T47D (cell line): ENCODE measurements at places on chromosomes 3 and 15.
A peak's percentile ranks its signal among the peaks of the same experiment; 100 is the strongest.

DNA sequence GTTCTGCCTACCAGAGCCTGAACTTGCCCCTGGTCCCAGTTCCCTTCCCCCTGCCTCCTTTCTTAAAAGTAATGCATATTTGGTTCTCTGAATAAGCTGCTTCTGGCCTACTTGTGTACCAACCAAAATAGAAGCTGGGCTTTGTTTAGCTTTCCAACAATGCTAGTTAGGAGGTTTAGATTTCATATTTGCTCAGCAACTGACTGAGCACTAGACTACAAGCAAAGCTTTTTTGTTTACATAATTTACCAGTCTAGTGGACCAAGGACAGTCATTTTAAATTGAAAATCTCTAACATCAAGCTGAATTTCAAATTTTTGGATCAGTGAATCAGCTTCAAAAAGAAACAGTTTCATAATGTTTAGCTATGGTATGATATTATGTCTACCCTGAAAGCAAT is 331.2 kb downstream of the ULK4 start:
- DNase-seq, result no peak

DNA sequence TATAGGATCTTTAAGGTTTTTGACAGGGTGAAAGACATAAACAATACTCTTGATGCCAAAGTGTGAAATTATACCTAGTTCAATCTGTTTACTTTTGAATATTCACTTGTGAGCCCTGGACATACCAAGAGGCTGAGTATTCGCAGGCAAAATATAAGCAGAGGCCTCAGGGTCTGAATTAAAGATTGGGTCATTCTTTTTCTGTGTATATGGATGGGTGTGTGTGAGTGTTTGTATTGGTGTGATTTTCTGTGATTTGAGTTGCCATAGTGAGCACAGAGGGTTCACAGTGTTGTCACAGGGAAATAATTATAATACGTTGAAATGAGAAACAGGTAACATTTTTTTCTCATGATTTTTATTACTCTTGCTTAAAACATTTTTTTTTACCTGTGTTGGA is 770.7 kb upstream of the ALCAM start:
- no peak for DNase-seq

DNA sequence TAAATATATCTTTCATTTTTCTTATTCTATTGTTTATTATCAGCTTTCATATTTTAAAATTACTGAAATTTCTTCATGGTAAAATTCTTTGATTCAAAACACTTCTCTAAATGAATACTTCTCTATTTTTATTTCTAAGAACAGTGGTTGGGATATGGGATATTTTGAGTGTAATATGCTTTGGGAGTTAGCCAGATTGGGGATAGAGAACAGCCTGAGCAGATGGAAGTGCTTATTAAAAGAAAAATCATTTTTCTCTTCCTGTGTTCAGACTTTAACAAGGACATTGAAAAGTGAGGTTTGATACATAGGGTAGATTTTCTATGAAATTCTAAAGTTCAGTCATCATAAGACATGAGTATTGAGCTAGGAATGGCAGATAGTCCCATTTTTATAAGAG is 84.8 kb downstream of the COL6A5 start:
- no peak for DNase-seq

DNA sequence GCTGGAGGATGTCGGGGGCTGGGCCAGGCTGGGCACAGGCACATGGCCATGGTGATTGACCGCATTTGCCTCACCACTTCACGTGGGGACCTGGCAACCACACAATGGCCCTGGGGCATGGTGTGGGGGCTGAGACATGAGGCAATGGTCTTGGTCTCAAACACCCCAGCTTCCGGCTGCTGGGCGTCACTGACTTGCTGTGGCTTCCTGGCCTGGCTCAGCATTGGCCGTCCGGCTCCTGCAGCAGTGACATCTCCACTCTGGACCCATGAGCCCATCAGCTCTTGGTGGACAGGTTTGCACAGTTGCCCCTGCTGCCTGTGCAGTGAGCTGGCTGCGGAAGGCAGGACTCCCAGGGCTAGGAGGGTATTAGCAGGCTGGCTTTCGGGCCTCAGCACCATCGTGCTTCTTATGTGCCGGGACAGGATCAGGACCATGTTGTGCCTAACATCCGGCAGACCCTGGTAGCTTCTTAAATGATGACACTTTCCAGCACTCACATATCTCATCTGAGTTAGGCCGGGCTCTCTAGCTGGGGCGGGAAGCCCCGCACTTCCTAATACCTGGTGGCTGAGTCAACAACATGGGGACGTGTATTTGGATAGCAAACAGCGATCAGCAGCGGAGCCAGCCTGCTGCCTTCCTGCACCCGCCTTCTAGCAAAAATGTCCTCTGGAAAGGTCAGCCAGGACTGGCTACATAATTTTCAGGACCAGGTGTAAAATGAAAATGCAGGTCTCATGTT is 34.1 kb downstream of the ZNF710 start:
- DNase-seq, result peak; percentile 69

- DNase-seq, result peak; percentile 24
These were observed 169.2 kb downstream of the ROBO1 start for GRCh38 chr3:79598594-79598993.

DNA sequence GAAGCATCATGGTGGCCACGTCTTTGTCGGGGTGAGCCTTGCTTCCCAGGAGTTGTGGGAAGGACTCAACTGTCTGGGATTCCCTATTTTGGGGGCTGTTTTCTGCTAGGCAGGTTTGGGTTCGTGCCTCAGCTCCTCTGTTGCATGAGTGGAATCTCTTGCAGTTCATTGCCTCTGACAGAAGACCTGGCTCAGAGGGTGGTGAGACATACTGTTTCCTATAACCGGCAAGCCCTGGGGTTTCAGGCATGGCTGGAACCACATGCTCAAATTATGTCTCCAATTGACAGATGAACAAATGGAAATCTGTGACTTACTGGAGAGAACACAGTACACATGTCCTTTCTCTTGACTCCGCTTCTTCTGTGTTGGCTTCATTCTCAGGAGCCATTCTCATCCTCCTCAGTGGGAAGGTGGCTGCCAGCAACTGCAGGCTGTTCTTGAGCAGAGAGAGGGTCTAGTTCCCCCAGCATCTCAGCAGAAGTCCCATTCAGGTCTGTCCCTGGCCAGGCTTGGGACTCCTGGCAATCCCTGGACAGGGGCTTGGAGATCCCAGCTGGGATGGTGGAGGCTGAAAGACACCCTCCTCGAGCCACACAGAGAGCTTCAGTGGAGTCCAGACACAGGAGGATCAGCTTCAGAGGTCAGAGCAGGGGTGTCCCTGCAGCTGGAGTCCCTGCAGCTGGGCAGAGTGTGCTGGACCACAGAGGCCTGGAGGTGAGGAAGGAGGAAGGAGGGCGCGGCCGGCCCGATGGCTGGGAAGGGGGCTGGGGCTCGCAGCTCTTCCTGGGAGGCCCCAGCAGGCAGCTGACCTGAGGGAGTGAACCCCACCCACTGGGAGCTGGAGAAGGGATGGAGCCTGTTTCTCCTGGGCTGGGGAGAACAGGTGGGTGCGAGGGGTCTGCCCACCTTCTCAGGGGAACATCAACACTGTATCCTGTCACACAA is 97.6 kb downstream of the LSM3 start:
- DNase-seq, result no peak

GRCh38 chr15:100101426-100102089 is 240.2 kb downstream of the ADAMTS17 start:
- DNase-seq, result no peak

DNA sequence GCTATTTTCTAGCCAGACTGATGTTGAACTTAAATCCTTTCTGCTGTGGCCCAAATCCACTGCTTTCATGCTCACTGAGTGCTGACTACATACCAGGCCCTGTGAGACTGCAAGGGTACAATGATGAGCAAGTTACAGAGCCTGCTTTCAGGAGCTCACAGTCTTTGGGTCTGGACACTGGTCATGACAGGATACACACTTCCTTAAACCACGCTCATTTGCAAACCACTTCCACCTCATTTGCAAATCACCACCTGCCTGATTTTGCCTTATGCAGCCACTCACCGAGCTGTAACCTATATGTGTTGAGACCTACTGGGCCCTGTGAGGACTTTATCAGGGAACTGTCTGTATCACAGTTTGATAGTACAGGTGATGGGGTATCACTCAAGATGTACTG is 50.2 kb upstream of the LRRC58 start:
- no peak for DNase-seq

DNA sequence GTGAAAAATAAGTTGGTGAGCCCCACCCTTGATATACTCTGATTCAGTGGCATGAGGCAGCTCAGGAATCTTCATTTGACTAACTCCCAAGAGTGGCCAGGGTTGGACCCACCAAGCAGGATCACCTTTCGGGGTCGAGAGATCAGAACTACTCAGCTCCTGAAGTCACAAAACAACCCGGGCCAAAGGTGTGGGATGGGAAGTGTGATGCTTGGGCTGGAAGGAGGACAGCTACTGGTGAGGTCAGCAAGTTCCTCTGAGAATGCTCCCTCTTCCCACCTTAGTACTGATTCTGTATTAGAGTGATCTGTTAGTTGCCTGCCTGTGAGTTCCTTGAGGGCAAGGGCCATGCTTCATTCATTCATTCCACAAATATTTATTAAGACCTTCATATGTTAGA is 15.1 kb downstream of the ESYT3 start:
- DNase-seq, result no peak

DNA sequence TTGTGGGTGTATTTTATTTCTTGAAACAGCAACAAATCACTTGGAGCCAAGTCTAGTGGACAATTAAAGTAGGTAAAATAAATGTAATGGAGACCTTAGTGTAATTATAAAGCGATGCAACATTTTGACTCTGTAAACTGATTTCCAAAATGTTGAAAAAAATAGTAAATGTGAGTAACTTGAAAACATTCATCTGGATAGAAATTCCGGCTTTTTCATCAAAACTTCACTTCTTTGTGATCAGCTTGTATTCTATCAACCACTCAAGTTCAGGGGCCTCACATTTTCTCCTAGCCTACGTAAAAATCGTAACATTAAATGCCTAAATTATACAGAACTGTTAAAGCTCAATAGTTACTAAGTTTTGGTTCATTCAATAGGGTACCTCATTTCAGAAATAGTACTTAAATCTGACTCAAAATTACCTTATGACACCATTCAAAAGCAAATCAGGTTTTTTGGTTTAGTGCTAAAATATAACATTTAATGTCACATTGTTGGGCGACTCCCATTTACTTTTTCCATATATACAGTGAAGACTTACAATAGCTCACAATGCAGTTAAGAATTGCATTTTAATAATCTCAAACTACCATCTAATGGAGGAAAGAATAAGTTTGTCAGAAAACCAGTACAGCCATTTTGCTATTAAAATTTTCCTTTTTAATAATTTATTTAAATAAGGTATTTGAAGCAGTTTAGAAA is 12.7 kb downstream of the CCNL1 start:
- DNase-seq, result no peak

DNA sequence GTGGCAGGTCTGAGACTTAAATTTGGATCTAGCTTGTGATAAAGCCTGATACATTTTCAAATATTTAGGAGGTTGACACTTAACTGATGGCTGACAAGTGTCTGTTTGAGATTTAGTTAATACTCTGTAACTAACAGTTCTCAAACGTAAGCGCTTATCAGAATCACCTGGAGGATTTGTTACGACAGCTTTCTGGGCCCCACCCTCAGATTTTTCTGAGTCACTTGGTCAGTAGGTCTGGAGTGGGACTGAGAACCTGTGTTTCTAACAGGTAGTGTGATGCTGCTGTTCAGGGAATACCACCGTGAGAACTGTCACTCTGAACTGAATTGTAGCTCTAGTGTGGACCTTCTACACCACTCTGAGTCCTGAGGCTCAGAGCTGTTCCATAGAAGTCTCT is 85.5 kb downstream of the CEMIP start:
- DNase-seq, result no peak

GRCh38 chr3:96803870-96804269 is 10.5 kb upstream of the EPHA6 start:
- DNase-seq, result no peak

- DNase-seq, result no peak
These were observed 17.4 kb upstream of the ST3GAL6 start for GRCh38 chr3:98745718-98746117.

- no peak for DNase-seq
These were observed 7.9 kb downstream of the AEN start for GRCh38 chr15:88629071-88629470.

- DNase-seq, result no peak
These were observed 42.7 kb downstream of the HEG1 start for GRCh38 chr3:125013095-125013494.

GRCh38 chr15:85673326-85673725 is 121.4 kb downstream of the KLHL25 start:
- no peak for DNase-seq

GRCh38 chr3:59611649-59612443 is 562.0 kb upstream of the CFAP20DC start:
- no peak for DNase-seq

DNA sequence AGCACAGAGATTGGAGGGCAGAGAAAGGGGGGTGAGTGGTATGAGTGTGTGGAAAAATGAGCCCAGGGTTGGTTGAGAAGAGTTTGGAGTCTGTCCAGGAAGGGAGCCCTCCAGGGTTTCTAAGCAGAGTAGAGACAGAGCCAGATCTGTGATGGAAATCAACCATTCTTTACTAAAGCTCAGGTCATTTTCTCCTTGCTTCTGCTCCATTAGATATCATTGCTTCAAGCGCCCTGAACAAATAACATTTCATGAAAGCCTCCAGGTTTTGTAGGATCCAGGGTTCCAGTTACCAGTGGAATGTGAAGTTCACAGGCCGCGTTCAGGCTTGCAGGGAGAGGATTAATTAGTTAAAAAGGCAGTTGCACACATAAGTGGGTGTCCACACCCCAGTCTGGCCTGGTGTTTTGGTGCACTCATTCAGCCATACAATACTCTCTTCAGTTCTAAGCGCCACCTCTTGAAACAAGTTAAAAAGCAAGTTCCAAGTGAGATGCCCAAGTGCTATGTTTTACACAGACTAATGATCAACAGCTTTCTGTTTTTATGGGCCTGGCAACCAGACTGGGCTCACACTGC is 16.4 kb upstream of the BOC start:
- no peak for DNase-seq

- DNase-seq, result no peak
These were observed 1309.7 kb downstream of the ROBO2 start for GRCh38 chr3:78349571-78349970.

GRCh38 chr3:195761567-195762248 is 40.9 kb downstream of the MUC20 start:
- no peak for DNase-seq

DNA sequence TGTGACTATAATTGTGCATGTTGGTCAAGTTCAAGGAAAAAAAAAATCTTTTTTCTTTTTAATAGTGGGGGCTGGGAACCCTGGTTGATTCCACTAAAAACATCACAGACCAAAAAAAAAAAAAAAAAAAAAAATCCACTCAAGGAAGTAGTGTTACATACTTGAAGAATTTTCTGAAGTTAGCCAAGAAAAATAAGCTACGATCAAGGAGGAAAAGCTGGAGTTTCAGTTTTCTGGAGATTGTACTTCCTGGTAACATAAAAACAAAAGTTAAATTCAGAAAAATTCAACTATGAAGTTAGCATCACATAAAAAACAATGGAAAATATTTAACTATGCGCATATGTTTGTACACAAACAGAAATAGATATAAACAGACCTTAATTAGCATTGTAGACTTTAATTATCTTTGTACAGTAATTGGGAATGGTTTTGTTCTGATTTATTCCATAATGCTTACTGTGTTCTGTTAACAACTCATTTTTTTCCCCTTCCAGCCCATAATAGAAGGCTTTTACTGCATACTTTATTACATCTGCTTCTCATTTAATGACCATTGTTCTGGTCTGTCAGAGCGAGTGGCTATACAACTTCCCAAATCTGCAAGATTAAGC is 194.3 kb downstream of the RORA start:
- DNase-seq, result no peak
